Foreskin keratinocyte (primary cell): ENCODE measurements at places on chromosomes 4 and X. TPM values are rescaled to one million over a fixed set of nuclear protein-coding genes. Genes with fewer than 3 reads are reported as not detected.

DNA sequence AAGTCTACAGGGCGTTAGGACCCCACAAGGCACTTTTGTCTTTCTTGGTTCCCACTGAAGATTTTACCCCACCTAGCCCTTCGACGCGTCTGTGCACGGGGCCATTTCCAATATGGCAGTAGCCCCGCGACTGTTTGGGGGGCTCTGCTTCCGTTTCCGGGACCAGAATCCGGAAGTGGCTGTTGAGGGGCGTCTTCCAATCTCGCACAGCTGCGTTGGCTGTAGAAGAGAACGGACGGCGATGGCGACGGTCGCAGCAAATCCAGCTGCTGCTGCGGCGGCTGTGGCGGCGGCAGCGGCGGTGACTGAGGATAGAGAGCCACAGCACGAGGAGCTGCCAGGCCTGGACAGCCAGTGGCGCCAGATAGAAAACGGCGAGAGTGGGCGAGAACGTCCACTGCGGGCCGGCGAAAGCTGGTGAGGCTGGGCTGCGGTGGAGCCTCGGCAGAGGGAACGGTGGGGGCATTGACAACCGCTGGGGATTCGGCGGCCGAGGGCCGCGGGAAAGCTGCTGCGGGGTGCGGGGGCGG, at the start of gene USP11:
Gene USP11 (plus strand): TSS at position 207 of the 530 bp plus-strand sequence. CDS start 35 bp downstream, at position 242.
- no peak for DNase-seq

ARHGAP36 gene
- polyA plus RNA-seq, result not detected in 2 replicates

- DNase-seq, result no peak
Measured at GRCh38 chrX:10855845-10856244, 235.5 kb upstream of the MID1 start.

DNA sequence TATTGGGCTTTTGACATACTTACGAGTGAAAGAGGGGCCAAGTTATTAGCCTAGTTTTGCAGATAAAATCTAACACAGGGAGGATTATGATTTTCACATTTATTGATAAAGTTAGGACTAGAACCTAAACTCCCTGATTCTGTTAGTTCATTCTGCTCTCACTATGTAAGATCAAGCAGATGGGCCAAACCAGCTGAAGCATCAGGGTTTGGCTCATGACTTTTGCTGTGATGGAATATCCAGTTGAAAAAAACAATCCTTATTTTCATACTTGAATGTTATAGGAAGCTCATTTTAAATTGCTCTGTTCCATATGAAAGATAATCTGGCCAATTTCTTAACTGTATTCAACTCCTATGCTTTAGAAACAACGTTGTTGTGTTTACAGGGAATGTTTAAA, 21.2 kb downstream of the SPRY1 start:
- DNase-seq, result no peak

GRCh38 chr4:3834663-3835521, 68.7 kb downstream of the ADRA2C start:
- no peak for DNase-seq

DNA sequence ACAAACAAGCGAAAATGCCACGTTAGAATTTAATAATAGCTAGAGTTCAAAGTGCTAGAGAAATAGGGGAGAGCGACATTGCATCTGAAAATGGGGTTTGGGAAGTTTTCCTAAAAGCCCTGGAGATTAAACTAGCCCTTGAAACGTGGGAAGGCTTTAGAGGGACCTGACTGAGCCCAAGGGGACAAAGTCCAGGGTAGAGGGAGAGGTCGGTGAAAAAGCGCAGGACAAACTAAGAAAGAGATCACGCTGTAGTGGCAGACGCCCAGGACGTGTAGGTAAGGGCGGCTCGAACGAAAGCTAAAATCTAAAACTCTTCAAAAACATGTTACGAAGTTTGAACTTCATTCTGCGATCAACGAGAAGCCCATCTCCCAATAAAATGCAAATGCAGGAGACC, 1.1 kb upstream of the ATP11C start:
- no peak for DNase-seq

- no peak for DNase-seq
Measured at GRCh38 chr4:148692242-148692641, 250.0 kb upstream of the NR3C2 start.

HSFX3 gene
- not detected in 2 replicates for polyA plus RNA-seq

DNA sequence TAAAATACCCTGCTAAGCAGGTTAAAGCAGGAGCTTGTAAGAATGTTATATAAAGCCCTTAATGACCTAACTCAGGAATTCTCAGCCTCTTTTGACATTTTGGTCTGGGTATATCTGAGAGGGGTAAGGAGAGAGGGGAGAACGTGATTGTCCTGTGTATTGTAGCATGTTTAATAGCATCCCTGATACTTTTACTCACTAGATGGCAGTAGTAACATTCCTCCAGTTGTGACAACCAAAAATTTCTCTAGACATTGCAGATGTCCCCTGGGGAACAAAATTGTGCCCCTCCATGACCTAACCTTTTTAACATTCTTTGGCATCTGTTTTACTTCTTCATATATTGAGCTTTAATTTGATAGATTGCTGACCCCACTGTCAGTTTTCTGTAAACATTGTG, 17.9 kb downstream of the SMARCA5 start:
- no peak for DNase-seq

MAPK10 gene
- polyA plus RNA-seq, result 1.2 and 2.1 TPM in 2 replicates

ZFP42 gene
- 5.9 and 11.8 TPM in 2 replicates for polyA plus RNA-seq

DNA sequence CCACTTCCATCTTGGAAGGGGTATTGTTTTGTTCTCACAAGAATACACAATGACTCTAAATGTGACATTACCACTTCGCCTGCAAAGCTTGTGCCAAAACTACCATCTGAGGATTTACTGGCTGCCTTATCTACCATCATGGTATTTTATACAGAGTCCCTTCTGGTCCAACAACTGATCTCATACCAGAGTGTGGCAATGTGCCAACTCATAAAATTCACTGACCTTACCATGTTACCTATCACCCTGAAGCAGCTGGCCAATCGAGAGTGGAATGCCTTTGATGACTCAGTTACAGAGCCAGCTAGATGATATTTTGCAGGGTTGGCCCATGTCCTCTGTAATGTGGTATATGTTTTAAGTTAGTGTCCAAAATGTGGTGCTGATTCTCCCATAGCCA, 3.8 kb upstream of the SERPINA7 start:
- no peak for DNase-seq

PABPC5 gene
- polyA plus RNA-seq, result not detected in 2 replicates

- DNase-seq, result no peak
Measured at GRCh38 chrX:49106930-49107329, 16.6 kb downstream of the GPKOW start.

MTCP1 gene
- polyA plus RNA-seq, result 11.1 and 13.5 TPM in 2 replicates

SSX1 gene
- polyA plus RNA-seq, result not detected in 2 replicates

DNA sequence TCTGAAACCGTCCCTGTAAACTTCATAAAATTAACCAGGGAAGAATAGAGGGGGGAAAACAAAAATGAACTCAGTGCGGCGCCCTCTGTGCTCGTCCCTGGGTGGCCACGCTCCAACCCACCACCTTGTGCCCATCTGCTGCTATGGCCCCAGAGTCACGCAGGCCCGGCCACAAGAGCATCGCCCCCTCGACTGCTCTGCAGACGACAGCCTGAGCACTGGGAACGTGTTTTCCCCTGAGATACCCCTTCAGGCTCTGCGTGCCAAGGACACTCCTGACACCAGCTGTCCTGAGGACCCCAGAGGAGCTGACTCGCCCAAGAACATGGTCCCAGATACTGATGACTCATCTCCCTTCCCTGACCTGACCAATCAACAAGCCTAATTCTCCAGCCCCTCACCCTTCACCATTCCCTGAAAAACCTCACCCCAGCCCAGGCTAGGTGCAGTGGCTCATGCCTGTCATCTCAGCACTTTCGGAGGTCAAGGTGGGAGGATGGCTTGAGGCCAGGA, 64.1 kb upstream of the GPR78 start:
- DNase-seq, result no peak

NWD2 gene
- polyA plus RNA-seq, result not detected in 2 replicates

GRCh38 chrX:104253567-104254441, 929 bp downstream of the ESX1 start:
- DNase-seq, result no peak

- peak; percentile 32 for DNase-seq
Measured at GRCh38 chr4:3880615-3881120, 114.5 kb downstream of the ADRA2C start.

GRCh38 chrX:65587616-65588526, 53.3 kb upstream of the LAS1L start:
- DNase-seq, result peak; percentile 44

DNA sequence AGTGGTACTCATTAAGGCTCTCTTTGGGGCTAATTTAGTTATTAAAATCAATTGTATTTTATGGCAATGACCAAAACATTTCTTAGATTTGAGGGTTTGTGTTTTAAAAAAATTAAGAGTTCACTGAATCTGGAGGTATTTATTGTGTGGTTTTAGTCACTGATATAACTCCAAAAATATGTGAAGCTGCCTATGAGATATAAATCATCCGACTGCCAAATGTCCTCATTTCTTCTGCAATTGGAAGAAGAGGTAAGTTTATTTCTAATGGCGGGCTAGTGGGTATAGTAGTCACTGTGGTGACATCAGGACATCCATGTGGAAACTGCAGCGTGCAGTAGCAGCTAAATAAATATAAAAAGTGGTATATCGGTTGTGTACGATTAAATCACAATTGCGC, 205.5 kb downstream of the MID1 start:
- DNase-seq, result no peak

GRCh38 chr4:80286451-80286850, 20.0 kb downstream of the FGF5 start:
- no peak for DNase-seq

DRP2 gene
- 0.04 and 0.09 TPM in 2 replicates for polyA plus RNA-seq

DNA sequence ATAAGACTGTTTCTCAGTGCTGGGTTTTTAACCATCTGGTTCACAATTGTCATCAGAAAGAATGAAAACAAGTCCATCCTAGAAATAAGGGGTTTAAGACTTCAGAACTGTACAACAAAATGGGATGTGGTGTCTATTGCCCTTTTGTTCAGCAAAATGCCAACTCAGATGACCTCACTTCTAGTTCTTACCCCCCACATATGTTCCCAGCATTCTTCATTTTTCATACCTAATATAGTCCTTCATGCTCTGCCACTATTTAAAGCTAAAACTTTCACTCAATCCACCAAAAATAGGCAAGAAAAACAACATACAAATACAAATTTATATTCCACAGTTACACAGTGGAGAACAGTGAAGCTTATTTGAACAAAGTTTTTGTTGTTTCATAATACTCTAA, 111.4 kb downstream of the SORBS2 start:
- no peak for DNase-seq

DNA sequence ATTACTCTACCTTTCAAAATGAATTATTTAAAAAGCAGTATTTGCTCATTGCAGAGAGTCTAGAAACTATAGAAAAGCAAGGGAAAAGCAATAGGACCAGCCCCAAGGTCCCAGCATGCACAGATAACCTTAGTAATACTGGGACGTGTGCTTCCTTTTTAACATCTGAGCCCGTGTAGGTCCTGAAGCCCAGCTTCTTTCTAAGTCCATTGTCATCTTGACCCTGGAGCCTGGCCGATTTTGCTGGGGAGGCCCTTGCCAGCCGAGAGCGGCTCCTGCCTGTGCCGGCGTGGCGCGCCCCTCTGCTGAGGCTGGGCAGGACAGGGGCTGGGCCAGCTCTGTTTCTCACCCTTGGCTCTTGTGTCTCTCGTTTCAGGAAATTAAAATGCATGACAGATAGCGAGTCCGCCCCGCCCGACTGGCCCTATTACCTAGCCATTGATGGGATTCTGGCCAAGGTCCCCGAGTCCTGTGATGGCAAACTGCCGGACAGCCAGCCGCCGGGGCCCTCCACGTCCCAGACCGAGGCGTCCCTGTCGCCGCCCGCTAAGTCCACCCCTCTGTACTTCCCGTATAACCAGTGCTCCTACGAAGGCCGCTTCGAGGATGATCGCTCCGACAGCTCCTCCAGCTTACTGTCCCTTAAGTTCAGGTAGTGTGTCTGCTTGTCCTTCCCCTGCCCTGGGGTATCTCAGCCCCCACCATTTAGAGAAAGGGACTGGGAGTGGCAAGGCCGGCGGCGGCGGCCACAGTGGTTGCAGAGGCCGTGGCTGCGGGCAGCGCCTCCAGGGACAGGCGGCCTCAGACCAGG, 4.1 kb downstream of the MSANTD1 start:
- no peak for DNase-seq

STBD1 gene
- polyA plus RNA-seq, result 0.49 and 0.99 TPM in 2 replicates

DNA sequence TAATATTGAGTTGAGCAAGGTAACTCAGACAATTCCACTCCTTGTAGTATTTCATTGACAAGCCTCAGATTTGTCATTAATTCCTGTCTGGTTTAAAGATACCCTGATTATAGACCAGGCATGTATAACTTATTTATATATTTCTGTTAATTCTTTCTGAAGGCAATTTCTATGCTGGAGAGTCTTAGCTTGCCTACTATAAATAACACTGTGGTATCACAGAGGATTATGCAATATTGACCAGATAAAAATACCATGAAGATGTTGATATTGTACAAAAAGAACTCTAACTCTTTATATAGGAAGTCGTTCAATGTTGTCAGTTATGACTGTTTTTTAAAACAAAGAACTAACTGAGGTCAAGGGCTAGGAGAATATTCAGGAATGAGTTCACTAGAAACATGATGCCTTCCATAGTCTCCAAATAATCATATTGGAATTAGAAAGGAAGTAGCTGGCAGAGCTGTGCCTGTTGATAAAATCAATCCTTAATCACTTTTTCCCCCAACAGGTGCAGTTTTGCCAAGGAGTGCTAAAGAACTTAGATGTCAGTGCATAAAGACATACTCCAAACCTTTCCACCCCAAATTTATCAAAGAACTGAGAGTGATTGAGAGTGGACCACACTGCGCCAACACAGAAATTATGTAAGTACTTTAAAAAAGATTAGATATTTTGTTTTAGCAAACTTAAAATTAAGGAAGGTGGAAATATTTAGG, 821 bp downstream of the CXCL8 start:
- no peak for DNase-seq

HTN3 gene
- not detected in 2 replicates for polyA plus RNA-seq

GAGE12E gene
- polyA plus RNA-seq, result not detected in 2 replicates

- DNase-seq, result peak; percentile 95
Measured at GRCh38 chr4:97656044-97656720, 487.1 kb downstream of the STPG2 start.

DNA sequence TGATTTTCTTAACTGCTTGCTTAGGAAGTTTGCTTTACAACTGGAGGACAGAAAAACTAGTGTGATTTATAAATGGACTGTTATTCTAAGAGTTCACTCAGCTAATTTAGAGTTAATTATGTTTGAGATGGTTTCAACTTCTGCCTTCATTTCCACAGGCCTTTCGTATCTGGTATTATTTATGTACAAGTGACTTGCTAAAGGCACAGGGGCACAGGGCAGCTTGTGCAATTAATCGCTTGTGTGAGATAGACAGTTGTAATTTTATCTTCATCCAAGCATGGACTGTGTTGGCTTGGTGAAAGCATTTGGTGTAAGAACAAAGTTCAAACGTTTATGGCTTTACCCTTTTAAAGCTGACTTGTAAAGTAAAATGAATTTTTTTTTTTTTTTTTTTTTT, 38.3 kb downstream of the GPAT3 start:
- no peak for DNase-seq

GRCh38 chr4:38084877-38085711, 124.9 kb downstream of the PTTG2 start:
- DNase-seq, result no peak

GLRA2 gene
- polyA plus RNA-seq, result not detected in 2 replicates

IL2 gene
- not detected in 2 replicates for polyA plus RNA-seq

TEX11 gene
- polyA plus RNA-seq, result not detected in 2 replicates

GRCh38 chr4:3671571-3672464, 94.4 kb upstream of the ADRA2C start:
- no peak for DNase-seq

ERVMER34-1 gene
- polyA plus RNA-seq, result 5.3 and 7.5 TPM in 2 replicates
